Activated CD8-positive, alpha-beta T cell treated with anti-CD3 and anti-CD28 coated beads for 36 hours (primary cell): ENCODE measurements at places on chromosomes 3 and 15.

GRCh38 chr3:38649500-38650247, at the start of gene SCN5A:
Gene SCN5A, minus strand, starts transcription at chr3:38649687. Its CDS starts 16,380 bp downstream, at chr3:38633307.
- DNase-seq = peak; percentile 53

DNA sequence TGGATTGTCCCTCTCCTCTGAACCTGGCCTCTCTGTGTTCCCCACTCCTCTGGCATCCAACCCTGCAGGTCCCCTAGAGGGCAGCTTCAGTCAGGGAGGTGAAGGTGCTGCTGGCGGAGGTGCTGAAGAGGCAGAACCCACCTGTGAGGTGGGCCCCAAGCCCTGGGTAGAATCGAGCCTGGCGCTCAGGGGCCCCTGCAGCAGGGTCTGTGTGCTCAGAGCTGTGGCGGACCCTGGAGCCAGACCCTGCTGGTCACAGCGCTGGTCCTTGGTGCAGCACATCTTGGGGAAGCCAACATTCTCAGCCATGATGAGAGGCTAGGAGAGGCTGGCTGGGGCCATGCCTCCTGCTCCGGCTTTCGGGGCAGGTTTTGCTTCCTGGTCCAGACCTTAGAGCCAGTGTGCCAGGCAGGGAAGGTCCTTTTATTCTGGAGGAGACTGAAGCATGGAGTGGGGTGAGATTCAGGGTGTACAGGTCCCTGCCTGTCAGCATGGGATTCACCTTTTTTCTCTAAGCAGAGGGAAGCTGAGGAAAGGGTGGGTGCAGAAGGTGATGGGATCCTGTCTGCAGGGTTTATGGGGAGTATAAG, 54.7 kb upstream of the TAMM41 start:
- no peak for DNase-seq

- DNase-seq = no peak
These were observed 698.9 kb downstream of the DIPK2A start for GRCh38 chr3:144670571-144670970.

- no peak for DNase-seq
These were observed 155.6 kb upstream of the NR2E3 start for GRCh38 chr15:71654720-71655174.

GRCh38 chr15:101614001-101614585, 38.1 kb downstream of the TM2D3 start:
- no peak for DNase-seq

GRCh38 chr15:78302579-78303312, 3.3 kb upstream of the SKIC8 start:
- no peak for DNase-seq

- no peak for DNase-seq
These were observed 42.4 kb downstream of the TIGIT start for GRCh38 chr3:114336122-114336697.

GRCh38 chr3:71281280-71281679, 302.2 kb downstream of the FOXP1 start:
- no peak for DNase-seq

- DNase-seq = no peak
These were observed 34.7 kb upstream of the MINAR1 start for GRCh38 chr15:79397269-79397910.

DNA sequence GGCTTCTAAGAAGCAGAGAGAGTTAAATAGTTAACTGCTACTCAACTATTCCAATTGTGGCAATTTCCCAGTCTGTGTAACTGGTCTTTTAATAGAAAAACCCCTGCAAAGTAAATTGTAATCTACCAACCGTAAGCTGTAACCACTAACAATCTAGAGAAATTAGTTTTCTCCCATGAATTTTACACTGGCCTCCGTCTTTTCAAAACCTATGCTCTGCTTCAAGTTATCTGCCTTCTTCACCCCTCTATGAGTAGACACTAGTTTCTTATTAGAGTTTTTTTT, 42.6 kb downstream of the LRRFIP2 start:
- DNase-seq = no peak

DNA sequence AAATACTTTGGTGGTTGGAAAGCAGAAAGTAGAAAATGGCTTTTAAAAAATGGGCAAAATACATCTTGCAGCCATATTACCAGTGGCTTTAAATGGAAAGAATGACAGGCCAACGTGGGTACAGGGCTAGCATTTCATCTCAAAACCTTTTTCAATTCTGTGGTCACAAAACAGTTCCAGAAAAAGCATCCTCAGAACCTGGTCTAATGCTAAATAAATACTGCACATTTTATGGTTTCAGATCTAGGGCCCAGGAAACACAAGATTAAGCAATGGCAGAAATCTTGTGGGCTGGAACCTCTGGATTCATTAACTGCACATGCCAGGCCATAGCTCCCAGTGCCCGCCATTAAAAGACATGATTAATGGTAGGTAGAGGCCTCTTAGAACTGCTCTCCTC, 470.2 kb upstream of the RASGRP1 start:
- DNase-seq = no peak

- DNase-seq = peak; percentile 41
These were observed 39.6 kb downstream of the C3orf38 start for GRCh38 chr3:88189361-88189810.

- DNase-seq = no peak
These were observed 121.1 kb downstream of the ZNF621 start for GRCh38 chr3:40645883-40646282.

DNA sequence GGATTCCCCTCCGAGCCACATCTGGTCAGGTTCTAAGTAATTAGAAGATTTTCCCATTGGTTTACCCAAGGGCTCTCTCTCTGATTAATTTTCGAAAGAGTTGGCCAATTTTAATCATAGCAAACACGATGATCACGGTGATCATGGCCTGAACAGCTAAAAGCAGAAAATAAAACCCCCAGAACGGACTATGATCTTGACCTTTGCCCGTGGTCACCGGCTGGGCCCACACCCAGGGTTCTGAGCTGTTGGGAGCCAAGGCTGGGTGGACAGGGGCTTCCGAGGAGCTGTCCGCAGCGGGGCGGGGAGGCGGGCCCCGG, 2.6 kb downstream of the GP5 start:
- DNase-seq = no peak

DNA sequence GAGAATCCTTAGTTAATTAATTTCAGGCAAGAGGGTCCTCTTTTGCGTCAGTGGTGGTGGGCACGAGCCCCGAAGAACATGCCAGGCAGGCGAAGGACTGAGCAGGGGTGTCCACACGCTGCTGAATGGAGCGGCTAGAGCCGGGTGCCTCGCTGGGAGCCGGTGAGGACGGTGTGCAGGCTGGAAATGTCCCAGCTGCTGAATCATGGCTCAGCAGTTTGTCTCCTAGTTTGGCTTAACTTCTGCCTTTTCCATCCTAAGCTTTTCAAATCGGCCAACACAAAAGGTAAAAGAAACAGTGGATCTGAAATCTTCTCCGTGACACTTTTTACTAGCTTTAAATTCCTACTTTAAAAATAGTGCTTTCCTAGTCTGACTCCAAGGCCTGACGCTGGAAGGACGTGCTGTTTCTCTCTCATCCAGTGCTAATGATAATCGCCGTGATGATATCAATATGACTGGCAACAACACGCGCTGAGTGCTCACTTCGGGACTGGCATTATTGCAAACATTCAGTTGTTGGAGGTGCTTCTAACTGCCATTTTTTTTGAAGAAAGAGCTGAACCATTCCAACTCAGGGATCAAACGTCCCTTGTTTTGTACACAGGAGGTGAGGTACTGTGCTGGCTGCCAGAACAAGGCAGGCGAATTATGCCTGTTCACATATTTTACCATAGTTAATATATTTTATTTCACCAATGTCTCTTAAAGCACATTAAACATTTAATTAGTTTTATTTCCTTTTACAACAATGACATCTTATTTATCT, 19.8 kb downstream of the PCSK6 start:
- no peak for DNase-seq

GRCh38 chr3:78728406-78729145, 1039.2 kb downstream of the ROBO1 start:
- no peak for DNase-seq

DNA sequence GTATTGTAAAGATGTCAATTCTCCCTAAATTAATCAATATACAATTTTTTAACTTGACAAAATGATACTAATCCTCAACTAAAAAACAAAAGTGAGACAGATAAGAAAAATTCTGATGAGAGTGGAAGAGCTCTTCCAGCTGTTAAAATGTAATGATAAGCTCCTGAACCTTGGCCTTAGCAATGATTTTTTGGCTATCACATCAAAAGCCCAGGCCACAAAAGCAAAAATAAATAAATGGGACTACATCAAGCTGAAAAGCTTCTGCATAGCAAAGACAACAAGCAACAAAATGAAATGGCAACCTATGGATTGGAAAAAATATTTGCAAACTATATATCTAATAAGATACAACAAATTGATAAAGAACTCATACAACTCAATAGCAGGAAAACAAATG, 24.0 kb upstream of the SRPRB start:
- no peak for DNase-seq

DNA sequence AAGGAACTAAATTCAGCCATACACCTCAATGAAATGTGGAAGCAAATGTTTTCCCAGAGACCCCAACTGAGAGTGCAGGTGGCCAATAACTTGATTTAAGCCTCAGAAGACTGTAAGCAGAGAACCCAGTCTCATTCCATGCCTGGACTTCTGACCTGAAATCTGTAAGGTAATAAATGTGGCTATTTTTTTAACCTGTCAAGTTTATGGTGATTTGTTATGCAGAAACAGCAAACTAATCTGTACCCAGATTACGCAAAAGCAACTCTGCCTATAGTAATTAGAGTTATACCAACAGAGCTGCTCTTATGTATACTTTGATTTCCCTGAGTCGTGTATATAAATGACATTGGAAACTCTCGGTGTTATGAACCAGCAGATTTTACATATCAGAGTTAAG, 534.0 kb upstream of the NAALADL2 start:
- no peak for DNase-seq

- DNase-seq = no peak
These were observed 48.5 kb downstream of the LINGO1 start for GRCh38 chr15:77584201-77584600.

- DNase-seq = peak; percentile 47
These were observed 485 bp downstream of the CELF6 start for GRCh38 chr15:72319360-72319984.

DNA sequence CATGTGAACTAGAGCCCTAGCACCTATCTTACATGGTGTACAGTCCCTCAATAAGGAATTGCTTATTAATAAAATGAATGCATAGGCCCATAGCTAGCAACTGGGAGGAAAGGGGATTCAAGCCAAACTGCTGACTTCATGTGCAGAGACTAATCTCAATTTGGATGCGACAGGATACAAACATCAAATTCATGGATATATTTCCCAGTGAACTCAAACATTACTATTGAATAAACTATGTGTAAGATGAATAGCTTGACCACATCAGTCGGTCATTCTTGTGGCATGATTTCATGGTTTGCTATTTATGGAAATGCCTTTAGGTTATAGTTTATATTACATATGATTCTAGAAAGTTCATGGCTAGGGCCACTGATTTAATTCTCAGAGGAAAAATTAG, 268.6 kb upstream of the SLITRK3 start:
- DNase-seq = no peak

DNA sequence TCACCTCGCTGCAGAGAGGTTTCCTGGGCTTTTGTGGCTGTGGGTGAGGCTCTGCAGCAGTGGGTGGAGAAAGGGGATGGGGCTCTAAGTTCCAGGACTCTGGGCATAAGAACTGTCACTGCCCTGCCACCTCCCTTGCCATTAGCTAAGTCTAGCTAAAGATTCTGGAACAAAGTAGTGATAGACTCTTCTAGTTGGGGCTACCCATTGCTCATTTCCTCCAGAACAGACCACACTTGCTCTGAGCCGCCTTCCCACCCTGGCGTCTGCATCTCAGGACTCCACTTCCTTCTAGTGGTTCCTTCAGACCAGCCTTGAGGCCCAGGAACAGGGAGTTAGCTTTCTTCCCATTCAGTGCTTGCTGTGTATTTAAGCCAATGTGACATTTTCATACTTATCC, 7.5 kb downstream of the ARHGAP31 start:
- DNase-seq = peak; percentile 35

DNA sequence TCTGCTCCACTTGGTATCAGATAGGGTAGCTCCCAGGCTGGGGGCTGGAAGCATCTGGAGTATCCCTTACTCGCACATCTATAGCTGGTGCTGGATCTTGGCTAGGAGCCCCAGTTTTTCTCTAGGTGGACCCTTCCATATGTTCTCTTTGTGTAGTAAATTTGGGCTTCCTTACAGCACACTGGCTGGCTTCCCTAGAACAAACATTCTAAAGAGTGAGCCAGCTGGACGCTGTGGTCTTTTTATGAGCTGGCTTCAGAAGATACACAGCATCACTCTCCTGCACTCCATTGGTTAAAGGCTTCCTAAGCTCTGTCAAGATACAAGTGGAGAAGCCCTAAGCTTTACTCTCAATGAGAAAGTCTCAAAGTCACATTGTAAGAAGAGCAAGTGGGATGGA, 322.1 kb downstream of the WDR72 start:
- DNase-seq = no peak

DNA sequence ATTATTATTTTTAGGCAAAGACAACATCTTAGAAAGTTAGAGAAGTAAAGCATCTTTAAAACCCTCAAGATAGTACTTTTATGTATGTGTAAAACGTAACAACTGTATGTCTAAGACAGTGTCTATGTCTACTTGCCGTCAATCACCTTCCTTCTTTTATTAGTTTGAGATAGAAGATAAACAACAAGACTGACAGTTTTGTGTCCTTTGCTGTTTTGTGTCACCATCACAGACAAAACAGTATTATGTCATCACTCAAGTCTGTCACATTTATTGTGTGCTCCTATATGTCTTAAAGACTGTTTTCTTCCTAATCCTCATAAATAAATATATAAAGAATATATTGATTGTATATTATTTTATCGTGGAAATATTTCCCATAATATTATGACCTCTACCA, 908.3 kb downstream of the CADM2 start:
- no peak for DNase-seq
